Dermis microvascular lymphatic vessel endothelial cell (primary cell): ENCODE measurements at places on chromosomes 7 and 10. TPM values are rescaled to one million over a fixed set of nuclear protein-coding genes. Genes with fewer than 3 reads are reported as not detected.

Gene NEUROD6
- not detected in 2 replicates for total RNA-seq

- no peak for DNase-seq
These were observed 68.4 kb downstream of the ELFN1 start for GRCh38 chr7:1738511-1738910.

DNA sequence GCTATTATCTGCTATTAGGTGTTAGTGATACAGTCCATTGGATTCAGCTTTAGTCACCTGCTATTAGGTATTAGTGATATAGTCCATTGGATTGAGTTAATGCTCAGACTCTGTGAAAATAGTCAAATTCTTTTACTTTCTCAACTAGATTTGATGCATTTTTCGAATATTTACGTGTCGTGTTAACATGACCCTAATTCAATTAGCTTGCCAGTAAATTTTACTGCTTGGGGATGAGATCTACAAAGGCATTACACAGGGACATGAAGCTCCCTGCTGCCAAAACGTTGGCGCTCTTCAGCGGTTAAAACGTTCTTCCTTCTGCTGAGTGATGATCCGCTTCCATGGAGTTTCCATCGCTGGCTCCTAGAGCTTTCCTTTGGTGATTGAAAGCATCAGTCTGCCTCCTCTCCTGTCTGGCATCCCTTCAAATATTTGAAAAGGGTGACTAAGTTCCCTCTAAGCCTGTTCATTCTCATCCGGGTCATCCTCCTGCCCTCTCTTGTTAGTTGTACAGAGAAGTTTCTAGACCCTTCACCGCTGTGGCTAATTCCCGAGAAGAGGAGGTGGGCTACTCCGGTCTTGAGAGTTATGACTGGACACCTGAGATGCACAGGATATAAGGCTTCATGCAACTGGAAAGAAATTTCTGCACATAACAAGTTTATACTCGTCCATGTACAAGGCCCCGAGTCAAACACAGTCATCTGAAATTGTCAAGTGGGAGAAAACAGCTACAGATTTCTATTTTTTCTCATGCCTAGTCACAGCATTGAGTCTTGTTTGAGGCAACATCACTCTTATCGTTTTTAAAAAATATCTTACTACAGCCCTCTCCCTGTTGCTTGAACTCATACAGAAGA is 254.0 kb downstream of the KLF6 start:
- DNase-seq: no peak

DNA sequence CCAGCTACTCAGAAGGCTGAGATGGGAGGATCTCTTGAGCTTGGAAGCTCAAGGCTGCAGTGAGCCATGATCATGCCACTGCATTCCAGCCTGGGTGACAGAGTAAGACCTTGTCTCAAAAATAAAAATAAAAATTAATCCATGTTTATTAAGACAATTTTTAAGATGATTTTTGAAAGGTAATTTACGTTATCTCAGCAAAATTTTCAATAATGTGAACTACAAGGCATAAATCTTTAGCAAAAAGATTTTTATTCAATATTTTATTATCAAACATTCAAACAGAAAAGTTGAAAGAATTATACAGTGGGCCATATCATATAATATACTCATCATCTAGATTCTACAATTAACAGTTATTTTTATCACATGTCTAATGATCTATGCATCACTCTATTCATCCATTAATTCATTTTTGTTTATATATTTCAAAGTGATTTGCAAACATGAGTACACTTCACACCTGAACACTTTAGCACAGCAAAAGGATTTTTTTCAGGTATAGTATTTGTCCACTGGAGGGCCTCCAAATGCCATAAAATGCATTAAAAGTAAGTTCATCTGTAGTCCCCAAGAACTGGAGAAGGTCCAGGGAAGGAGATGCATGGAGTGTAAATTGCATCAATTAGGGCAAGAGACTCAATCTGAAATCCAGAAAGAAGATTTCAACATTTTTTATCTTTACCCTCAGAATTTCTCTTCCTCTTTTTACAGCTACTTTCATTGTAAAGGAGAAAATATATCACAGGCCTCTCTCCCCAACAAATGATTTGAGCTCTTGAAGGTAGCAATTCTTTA is 38.6 kb upstream of the RSBN1L start:
- DNase-seq: peak; percentile 45
